ENCODE measurements at places on chromosomes 12 and 14. TPM values are rescaled to one million over a fixed set of nuclear protein-coding genes. Genes with fewer than 3 reads are reported as not detected.

DNA sequence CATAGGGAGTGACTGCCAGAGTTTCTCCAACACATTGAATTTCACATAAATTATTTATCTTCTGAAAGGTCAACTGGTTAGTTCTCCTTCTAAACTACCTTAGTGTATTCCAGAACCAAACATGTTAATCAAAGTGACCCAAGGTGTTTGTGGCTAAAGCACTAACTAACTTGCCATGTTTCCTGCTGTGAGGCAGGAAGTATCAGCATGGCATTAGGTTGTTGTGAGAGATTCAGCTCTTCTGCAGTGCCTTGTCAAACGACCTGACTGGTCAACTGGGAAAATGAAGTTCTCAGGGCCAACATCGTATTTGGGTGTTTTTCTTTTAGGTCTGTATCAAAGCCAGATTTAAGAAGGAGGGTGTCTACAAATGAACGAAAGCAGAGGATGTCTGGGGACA lies 448.1 kb downstream of the APAF1 start:
- DNase-seq: no peak

DNA sequence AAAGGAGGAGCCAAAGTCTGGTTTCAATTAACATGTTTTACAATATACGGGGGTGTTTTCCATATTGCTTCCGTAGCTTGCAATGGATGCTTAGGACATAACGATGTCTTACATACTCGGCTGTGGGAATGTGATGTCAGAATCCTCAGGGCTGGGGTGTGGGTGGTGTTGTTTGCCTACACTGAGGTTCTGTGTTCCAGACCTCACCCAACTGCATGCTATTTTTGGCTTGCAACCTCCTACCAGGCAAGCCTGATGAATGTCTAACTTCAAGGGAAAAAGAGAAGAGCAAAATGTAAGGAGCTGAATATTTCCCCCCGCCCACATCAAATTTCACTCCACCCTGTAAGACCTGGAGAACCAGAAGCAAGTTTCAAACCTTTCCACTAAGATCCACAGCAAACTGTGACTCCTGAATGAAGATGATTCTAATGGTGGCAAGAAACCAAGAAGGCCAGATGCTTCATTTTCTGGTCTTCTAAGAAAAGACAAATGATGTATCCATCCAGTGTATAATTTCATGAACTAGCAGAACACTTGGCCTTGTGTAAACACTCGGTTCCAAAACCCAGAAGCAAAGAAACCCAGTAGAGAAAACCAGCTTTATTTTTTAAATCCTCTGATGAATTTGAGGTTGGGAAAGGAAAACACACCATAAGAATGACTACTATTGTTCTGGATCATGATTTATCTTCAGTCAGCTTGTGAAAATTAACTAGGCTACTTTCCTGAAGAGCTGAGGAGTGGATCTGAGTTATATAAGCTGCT lies 227.9 kb downstream of the DACT1 start:
- no peak for DNase-seq

GRCh38 chr12:85448548-85449139 lies 168.6 kb downstream of the ALX1 start:
- DNase-seq: peak; percentile 51

The SLCO1A2 gene
- polyA plus RNA-seq: 0.15 TPM

DNA sequence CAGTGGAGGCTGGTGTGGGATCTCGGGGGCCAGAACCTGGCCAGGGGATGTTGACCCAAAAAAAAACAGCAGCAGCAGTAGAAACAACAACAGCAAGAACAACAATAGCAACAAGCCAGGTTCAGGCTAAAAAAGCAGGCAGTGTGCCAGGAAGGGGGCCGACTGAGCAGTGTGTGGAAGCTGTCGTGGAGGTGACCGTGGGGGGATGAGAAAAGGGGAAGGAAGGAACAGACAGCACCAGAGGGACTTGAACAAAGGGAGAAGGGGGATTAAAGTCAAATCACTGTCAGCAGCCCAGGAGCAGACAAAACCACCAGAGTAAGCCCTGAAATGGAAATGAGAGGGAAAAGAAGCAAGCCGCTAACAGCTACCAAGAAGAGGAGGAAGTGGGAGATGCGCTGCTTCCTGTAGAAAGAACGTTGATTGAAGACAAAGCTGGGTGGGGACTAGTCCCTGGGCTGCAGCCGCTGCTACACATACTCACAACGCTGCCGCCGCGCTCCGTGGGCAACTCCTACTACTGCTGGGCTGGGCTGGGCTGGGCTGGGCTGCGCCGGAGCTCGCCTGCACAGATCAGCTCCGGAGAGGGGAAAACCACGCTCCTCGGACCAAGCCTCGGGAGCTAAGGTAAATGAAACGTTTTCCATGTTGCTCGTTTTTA lies at the start of gene GNG2:
GNG2 (plus strand) TSS at position 449 of the 661 bp plus-strand sequence. CDS start 90,067 bp downstream, outside the sequence.
- peak; percentile 92 for DNase-seq

The AGAP2 gene
- 0.13 TPM for polyA plus RNA-seq

DNA sequence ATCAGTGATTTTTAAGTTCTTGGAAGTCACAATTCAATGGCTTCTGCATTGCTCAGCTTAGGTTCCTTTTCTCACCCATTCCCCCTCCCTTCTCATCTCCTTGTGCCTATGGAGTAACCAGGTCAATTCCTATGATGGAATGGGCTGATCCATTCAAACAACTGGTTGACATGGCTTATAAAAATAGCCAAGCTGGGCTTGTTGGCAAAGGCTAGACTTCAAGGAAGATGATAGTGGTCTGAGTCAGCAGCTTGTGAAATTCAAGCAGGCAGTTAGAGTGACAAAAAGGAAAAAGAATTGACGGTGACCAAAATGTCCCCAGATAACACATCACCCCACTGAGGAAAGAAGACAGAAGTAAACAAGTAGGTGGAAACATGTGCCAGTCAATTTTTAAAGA lies 119.9 kb upstream of the PCED1B start:
- no peak for DNase-seq

Data from kidney (tissue), 22 donors.